Stimulated activated effector memory CD8-positive, alpha-beta T cell treated with anti-CD3 and anti-CD28 coated beads, Interleukin-12 subunit alpha, Interleukin-12 subunit beta, amount 100 ng/mL, for 72 hours (primary cell): ENCODE measurements at places on chromosomes 4 and X.

- DNase-seq: no peak
Measured at GRCh38 chr4:127985989-127986388, 20.8 kb downstream of the ABHD18 start.

- peak; percentile 84 for DNase-seq
Measured at GRCh38 chr4:98261405-98262291, 464 bp downstream of the RAP1GDS1 start.

DNA sequence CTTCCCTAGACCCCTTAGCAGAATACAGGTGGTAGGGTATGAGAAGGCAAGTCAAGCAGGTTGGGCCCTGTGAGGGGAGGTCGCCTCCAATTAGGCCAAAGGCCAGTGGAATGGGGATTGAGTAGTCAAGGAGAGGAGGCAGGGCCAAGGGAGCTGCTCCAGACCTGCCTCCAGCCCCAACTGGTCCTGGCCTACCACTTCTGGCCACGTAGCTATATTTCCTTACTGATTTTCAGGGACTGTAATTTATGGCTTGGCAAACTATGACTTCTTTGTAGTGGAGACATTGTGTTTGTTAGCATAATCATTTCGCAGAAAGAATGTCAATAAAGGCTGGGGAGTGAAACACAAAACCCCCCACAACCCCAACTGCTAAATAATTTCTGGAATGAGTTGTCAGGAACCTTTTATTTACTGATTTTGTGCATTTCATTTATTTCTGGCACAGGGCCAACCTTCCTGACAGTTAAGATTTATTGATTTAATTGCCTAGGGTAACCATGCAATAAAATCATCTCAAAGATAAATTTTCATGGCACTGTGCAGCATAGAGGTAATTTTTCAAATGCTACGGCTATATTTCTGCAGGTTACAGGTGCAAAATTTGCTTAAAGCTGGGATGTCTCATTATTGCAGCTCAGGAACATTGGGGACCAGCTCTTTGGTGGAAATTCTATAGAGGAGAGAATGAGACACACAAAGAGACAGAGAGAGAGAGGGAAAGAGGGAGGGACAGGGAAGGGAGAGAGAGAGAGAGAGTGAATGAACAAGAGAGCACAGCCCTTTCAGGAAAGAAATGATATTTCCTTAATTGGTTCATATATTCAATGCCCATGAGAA, 494.9 kb downstream of the IDS start:
- no peak for DNase-seq

GRCh38 chr4:80878218-80878617, 152.3 kb upstream of the BMP3 start:
- DNase-seq: no peak

GRCh38 chr4:20217951-20218350, 33.8 kb upstream of the SLIT2 start:
- no peak for DNase-seq

DNA sequence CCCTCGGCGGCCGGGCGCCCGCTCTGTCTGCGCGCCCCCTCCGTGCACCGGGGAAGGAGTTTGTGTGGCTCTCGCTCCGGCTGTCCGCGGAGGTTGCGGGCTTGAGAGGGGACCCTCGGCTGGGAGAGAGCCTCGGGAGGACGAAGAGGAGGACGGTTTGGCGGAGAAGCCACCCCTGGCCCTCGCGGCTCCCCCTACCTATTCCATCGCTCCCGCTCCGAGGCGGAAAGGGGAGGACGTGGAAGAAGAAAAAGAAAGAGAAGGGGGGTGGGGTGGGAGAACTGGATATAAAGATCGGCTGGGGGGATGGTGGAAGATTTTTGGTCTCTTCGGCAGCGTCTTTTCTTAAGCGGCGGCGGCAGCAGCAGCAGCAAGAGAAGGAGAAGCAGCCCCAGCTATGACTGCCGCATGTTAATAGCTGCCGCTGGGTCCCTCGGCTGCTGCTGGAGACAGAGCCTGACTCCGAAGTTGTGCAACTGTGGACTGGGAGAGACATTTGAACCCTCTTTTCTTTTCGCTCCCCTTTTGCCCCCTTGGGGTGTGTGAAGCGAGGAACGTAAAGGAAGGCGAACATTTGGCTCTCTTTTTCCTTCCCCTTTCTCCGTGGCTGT, 895 bp downstream of the ADGRL3 start:
- no peak for DNase-seq

- no peak for DNase-seq
Measured at GRCh38 chrX:2697306-2697705, 6.2 kb downstream of the CD99 start.

DNA sequence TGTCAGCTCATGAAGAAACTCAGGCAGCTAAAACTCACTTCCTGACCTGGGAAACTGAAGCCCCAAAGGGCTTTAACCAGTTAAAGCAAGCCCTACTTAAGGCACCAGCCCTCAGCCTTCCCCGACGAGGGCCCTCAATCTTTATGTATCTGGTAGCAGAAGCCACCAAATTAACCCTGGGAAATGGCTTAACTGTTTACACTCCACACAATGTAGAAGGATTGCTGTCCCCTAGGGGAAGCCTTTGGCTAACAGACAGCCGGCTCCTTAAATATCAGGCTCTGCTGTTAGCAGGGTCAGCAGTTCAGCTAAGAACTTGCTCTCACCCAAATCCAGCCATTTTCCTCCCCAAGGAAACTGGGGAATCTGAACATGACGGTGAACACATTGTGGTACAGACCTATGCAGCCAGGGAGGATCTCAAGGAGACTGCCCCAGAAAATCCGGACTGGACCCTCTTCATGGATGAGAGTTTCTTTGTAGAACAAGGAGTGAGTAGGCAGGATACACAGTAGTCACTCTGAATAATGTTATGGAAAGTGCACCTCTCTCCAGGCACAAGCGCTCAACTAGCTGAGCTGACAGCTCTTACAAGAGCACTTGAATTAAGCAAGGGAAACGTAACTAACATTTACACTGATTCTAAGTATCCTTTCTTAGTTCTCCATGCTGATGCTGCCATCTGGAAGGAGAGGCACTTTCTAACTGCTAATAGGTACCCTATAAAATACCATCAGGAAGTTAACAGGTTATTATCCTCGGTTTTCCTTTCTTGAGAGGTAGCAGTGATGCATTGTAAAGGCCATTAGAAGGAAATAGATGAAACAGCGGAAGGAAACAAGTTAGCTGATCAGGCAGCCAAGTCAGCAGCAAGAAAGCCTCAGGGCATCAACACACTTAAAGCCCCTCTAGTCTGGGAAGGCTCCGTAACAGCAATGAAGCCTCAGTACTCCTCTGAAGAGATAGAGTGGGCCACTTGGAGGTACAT, 9.6 kb upstream of the NAF1 start:
- no peak for DNase-seq

GRCh38 chrX:36414056-36414455, 494.5 kb downstream of the CFAP47 start:
- no peak for DNase-seq

- no peak for DNase-seq
Measured at GRCh38 chr4:142406917-142407501, 439.1 kb downstream of the INPP4B start.
